NCI-H1436 (cell line): ENCODE measurements at places on chromosomes 11 and 22.
A peak's percentile ranks its signal among the peaks of the same experiment; 100 is the strongest.

DNA sequence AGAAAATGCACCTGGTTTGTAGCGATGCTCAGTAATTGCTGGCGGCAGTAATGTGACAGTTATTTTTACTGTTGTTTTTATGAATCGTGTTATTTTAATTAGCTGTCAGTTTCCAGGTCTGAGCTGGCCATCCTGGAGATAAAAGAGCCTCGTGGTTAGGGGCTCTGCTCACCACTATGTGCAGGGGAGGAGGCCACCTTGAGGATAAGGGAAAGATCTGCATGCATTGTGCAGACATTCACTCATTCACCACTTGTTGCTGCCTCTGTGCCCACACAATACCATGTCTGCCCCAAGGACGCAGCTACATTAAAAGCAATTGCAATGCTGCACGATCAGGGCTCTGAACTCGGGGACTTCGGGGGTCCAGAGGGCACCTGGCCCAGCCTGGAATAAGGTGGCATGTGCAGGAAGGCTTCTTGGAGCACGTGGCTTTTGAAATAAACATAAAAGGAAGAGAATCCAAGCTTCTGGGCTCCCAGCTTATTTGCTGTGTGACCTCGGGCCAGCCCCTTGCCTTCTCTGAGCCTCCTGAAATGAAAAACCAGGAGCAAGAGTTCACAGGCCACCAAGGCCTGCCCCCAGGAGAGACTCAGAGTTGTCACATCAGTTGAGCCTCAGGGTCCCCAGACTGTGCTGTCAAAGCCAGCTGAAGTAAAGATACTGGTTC lies 44.7 kb upstream of the SHISAL1 start:
- DNase-seq, result no peak

GRCh38 chr22:27438271-27438980 lies 363.1 kb downstream of the MN1 start:
- DNase-seq, result no peak

DNA sequence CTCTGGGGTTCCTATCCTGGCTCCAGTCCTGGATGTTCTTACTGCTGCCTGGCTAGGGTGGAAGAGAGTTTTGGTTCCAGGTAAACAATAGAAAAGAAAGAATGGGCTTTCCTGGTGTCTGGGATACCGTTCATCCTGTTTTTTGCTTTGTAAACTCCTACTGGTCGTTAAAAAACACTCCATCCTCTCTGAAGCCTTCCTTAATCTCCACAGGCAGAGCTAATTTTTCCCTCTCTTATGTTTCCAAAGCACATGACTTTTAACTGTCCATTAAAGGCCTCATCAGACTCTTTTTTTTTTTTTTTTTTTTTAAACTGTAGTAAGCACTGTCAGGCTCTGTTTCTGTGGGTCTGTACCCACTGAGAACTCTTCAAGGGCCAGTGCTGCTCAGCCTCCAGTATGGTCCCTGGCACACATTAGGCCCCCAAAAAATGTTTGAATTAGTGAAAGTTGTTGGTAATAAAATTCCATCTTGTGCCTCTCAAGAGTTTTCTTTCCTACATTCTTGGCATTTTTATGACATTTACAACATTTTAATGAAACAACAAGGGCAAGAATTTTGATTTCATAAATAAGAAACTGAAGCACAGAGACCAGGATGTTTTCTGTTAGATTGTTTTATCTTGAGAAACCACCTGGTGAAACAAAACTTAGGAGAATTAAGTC lies 104.2 kb downstream of the TEAD1 start:
- DNase-seq, result no peak

DNA sequence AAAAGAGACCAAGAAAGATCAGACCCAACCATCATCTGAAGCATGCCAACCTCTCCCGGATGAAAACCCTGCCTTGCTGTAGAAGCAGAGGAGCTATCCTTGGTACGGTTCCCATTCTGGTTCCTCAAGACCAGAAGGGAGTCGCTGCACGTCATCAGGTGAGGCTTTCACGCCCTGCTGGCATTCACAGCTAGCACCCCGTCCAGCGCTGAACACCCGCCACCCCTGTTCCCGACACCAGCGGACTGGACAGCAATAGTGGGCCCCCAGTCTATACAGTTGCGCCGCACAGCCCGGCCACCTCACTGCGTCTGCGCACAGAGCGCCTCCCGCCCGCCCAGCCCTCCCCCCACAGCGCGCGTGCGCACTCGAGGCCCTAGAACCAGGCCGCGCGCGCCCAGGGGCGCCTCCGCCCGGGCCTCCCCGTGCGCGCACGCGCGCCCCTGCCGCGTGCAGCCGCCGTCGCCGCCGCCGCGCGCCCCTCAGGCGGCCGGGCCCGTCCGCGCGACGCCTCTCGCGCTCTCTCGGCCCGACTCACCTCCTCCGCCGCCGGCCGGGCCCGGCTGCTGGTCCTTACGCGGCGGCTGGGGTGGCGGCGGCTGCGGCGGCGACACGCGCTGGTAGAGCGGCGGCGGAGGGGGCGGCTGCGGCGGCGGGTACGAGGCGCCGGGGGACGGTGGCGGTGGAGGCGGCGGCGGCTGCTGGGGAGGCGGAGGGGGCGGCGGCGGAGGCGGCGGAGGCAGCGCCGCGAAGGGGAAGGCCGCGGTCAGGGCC lies 706 bp downstream of the SF1 start:
- DNase-seq, result peak; percentile 76

DNA sequence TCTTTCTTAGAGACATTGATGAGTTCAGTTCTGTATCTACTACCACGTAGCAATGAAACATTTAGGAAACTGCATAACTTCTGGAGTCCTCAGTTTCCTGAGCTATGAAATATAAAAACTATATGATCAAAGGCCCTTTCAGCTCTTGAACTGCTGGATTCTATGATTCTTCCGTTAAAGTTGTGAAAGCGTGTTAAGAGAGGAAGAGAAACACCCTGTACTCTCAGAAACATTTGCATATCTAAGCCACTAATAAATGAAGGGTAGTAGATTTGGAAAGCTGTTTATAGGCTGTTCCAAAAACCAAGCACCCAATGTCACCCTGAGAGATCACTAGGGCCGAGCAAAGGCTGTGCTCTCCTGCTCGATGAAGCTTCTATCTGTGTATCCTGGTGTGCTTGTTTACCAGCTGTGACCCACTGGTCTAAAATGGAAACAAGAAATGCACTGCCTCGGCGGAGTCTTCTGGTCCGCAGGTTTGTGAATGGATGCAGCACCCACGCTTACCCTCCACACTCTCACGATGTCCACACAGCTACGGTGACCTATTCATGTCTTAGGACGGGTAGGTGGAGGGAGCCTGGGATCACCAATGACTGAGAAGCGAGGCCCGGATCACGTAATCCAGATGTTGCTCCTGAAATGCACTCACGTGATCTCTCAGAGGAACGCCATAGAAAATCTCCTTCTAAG lies 325.8 kb downstream of the OPCML start:
- no peak for DNase-seq

DNA sequence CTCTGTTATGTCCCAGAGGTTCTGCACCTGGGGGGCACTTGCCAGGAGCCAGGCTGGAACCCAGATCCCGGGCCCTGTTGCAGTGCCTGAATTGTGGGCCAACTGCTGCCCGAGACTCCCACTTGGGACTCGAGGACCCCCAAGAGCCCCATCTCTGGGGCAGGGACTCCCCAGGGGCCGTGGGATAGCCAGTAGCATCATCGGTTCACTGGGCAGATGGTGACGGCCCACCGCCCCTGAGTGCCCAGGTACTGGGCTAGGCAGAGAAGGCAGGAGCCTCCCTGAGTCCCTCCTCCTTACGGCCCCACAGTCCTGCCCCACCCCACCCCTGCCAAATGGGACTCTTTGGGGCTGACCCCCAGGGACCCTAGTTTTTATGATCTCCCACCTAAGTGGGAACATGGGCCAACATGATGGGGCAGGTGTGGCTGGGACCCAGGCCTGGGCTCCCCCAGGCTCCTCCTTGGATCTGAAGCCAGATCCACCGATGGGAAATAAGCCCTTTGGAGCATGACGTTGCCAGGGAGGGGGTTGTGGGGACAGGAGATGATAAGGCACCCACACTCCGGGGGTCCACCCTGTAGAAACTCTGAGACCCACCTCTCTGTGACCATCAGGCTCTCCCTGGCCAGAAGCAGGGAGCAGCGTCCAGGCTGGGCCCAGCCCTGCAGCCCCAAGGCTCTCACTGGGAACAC lies 94.5 kb upstream of the FGF3 start:
- no peak for DNase-seq

GRCh38 chr11:72012897-72013721 lies 14.4 kb downstream of the IL18BP start:
- DNase-seq, result no peak

DNA sequence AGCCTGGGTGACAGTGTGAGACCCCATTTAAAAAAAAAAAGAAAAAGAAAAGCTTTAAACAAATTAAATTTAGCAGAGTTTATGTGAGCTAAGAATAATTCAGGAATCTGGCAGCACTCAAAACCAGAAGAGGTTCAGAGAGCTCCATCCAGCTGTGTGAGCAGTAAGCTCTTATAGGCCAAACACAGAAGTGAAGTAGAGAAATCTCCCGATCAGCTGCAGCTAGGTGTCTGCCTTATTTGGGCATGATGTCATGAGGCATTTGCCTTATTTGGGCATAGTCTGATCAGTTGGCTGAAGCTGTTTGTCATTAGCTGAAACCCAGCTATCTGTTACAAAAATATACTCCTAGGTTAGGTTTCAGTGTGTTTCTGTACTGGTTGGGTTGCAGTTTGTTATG lies 8.2 kb downstream of the MS4A15 start:
- DNase-seq, result no peak
